ENCODE measurements at places on chromosomes 5 and 9.
A peak's percentile ranks its signal among the peaks of the same experiment; 100 is the strongest.

- DNase-seq = no peak
These were observed 5.6 kb downstream of the BNC2 start for GRCh38 chr9:16864649-16865434.

GRCh38 chr5:76657091-76657490, 33.9 kb upstream of the F2RL2 start:
- DNase-seq = no peak

DNA sequence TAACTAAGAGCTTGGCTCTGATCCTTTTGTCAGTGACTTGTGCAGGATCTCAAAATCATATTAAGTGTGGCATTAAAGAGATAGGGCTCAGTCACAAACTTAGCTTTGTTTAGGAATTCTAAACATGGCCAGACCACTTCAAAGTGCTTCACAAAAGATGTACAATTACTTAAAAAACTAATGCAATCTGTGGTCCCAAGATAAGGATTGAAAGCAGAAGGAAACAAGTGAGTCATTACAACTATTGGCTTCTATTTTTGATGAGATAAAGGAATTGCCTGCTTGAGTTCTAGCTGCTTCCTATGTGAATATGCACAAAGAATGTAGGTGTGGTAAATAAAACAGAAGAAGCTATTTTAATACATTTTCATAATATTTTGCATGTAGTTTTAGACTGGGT, 44.9 kb upstream of the SLC12A2 start:
- DNase-seq = no peak

DNA sequence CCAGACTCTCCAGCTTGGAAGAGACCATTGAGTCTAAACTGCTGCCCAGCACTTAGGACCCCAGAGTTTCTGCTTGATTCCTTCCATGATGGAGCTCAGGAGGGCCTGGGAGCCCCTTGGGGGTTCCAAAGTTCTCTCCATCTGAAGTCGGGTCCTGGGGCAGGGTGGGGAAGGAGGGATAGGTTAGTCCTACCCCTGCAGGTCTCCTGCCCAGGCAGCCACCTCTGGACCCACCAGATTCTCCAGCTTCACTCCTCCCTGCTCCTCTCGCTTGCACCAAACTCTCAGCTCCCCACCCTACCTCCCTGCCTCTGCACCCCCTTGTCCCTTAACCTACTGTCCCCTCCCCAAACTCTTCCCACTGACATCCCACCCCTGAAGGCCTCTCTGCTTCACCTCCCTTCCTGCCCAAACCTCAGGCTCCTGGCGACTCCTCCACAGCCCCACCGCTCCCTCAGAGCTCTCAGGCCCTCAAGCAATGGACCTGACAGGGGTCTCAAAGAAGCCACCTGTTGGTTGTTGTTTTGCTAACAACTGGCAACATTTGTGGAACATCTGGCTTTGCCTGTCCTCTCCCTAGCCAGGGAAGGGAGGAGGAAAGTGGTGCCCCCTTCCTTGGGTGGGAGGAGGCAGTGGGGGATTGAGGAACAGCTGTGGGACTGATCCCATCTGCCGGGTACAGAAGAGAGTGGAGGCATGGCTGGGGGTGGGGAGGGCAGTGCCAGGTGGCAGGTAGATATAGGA, 137.5 kb downstream of the RGS3 start:
- DNase-seq = no peak

- DNase-seq = no peak
These were observed 15.3 kb downstream of the SEC61B start for GRCh38 chr9:99237356-99237755.

- DNase-seq = no peak
These were observed 61.5 kb upstream of the NUDT12 start for GRCh38 chr5:103624035-103624480.

DNA sequence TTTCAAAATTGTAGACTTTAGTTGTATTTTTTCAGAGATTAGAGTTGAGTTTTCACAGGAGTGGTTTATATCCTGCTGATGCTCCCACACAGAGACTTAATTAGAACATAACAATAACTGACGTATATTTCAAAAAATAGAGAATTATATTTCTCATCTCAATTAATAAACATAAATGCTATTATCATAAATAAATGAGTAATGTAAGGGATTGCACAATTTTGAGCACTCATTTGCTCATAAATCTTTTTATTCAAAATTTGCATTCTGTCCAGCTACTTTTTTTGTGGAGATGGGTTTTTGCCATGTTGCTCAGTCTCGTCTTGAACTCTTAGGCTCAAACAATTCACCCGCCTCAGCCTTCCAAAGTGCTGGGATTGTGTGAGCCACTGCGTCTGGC, 515.7 kb upstream of the RORB start:
- DNase-seq = no peak

DNA sequence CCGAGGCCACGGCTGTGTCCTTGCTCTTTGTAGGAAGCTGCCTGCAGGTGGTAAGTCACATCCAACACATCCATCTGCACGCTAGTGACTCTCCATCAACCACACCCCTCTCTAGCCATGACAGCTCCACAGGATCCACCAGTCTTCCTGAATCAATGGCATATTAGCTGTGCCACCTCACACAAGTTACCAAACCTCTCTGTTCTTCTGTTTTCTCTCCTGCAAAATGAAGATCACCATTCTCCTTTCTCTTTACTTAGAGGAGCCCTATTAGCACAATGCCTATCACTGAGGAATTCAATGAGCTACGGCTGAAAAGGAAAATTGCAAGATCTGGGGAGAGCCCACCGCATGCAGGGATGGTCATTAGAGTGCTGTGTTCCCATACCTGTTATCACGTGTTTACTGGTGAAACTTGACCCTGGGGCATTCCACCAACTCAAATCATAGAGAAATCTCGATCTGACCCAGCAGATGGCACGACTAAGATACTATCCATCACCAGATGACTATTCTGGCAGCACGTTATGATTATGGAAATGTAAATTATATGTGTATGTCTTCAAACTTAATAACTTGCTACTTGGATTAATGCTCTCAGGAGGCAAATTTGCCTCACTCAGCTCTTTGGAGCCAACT, 20.9 kb downstream of the WHRN start:
- no peak for DNase-seq

GRCh38 chr5:19547640-19548039, 440.4 kb downstream of the CDH18 start:
- no peak for DNase-seq

DNA sequence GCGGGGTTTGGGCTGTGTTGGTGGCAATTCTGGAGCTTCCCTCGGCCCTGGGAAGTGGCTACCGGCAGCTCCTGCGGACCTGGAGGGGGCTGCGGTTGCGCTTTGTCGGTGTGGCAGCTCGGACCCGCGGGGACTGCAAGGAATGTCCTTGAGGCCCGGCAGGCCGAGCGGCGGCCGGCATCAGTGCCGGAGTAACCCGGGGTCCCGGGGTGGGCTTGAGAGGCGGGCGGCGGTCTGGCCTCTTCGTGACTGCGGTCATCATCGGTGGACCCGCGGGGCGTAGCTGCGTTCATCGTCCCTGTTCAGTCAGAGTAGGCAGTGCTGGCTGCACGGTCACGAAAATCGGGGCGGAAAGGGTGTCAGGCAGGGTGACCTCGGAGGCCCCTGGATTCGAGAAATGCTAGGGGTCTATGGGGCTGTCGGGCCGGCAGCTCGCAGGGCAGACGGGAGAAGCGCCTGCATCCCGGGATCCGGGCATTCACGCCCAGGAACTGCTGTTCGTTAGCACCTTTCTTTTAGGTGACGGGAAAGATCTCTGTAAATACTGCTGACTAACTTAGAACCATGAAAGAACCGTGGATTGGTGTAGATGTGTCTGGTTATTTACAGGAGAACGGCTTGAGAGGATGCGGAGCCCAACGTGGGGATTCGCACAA, 474 bp downstream of the HMGCR start:
- no peak for DNase-seq

DNA sequence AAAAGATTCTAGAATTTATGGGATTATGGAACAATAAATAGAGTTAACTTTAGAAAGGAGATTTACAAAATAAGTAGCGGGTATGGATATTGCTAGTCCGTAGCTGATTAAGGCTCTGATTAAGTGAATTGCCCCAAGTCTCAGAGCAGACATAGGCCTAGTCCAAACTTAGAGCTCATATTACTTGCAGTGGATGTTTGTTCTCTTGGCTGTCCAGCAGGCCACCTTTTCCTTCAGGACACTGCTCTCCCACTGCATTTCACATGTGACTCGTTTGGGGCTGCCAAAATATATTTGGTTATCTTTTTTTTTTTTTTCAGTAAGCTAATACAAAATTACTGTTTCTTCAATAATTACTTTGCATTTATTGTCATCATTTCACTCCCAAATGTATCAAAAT, 76.6 kb downstream of the ARRDC3 start:
- DNase-seq = no peak

DNA sequence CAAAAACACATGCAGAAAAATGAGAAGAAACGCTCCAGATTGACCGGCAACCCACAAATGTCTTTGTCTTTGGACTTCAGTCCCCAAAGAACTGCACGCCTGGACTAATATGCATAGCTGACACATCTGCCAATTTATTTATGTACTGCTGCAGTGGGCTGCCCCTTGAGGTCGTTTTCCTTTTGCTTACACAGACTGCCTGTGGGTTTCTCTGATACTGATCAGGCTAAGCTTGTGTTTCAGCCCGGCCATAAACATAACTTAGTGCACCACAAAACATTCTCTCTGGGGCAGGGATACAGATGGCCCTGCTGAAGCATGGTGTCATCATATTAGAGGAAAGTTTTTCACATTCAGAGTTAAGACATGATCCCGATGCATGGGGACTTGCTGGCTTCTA, 75.4 kb downstream of the NUDT12 start:
- no peak for DNase-seq

DNA sequence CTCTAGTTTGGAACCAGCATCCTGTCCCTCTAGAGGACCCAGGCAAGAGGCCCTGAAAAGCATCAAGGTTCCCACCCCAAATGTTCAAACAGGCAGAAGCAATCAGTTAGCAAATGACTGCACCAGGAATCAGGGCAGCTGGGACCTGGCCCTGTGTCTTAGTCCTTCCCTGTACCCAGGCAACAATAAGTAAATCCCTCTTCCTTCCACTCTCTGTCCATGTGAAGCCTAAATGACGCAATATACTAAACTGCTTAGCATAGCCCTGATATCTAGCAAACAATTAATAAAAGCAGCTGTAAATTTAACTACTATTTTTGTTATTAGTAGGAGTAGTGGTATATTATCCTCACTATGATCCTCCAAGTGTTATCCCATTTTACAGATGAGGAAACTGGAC, 13.2 kb upstream of the ADRA1B start:
- no peak for DNase-seq

DNA sequence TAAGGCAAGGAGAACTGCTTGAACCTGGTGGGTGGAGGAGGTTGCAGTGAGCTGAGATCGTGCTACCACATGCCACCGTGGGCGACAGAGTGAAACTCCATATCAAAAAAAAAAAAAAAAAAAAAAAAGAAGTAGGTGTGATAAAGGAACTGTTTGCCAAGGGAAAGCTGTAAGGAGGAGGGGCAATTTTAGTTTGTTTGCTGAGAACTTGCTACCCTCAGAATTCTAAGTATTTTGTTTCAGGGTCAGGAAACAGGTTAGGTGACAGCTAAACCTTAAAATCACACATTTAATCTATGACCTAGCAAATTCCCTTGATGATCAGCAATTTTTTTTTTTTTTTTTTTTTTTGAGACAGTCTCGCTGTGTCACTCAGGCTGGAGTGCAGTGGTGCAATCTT, 7.2 kb upstream of the ARRDC3 start:
- DNase-seq = peak; percentile 65

GRCh38 chr9:132996526-132996925, 18.0 kb downstream of the GFI1B start:
- no peak for DNase-seq

DNA sequence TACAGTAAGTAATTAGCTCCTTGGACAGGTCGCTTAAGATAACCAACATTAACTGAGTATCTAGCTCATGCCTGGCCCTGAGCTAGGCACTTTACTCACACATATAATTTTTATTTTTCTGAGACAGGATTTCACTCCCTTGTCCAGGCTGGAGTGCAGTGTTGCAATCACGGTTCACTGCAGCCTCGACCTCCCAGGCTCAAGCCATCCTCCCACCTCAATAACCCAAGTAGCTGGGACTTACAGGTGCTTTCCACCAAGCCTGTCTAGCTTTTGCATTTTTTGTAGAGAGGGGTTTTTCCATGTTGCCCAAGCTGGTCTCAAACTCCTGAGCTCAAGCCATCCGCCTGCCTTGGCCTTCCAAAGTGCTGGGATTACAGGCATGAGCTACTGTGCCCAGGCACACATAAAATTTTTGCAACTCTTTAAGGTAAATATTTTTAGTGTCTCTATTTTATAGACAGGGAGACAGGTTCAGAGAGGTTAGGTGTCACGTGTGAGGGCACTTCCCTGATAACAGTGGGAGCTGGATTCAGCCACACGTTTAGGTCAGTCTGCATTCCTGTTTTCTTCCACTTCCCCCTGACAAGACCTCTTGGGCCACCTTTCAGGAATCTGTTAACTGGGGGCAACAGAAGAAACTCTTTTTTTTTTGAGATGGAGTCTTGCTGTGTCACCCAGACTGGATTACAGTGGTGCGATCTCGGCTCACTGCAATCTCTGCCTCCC, 18.2 kb downstream of the HBEGF start:
- DNase-seq = peak; percentile 79

GRCh38 chr9:13576101-13576500, 296.6 kb upstream of the MPDZ start:
- no peak for DNase-seq

GRCh38 chr5:34695275-34696027, 39.3 kb downstream of the RAI14 start:
- no peak for DNase-seq

DNA sequence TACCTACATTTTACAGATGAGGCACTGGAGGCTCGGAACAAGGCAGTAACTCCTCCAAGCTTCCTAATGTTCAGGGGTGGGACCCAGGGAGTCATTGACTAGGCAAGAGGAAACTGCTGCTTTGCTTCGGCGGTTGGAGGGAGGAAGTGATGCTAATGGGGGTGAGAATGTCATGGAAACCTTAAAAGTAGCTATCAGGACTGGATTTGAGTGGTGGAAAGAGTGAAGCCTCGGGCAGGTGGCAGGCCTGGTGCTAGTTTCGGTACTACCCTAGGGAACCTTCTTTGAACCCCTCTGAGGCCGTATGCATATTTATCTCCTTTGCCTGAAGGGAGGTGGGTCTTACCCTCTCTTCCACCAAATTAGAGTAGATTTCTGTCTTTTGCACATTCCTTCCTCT, 1.6 kb downstream of the BSPRY start:
- DNase-seq = peak; percentile 48

DNA sequence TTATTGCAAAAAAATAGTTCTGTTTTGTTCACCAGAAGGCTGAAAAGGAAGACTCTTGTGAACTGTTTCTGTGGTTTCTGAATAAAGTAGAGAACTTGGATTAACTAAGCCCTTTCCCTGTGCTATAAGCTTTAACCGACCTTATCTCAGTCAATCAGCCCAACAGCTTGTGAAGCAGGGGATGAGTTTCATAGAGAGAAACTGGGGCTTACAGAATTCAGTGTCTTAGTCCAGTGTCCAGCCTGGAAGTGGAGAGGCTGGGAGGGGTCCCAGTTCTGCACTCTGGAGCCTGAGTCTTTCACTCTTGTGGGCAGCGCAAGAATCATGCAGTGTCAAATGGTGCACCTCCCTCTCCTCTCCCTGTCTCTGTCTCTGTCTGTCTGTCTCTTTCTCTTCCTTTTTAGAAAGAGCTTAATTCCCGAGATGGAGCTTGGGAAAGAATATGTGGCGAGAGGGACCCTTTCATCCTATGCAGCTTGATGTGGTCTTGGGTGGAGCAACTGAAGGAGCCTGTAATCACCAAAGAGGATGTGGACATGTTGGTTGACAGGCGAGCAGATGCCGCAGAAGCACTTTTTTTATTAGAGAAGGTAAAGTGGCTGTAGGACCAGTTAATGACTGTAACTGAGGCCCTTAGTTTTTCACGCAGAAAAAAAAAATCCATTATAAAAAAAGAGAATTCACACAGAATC, 17.0 kb downstream of the PTPDC1 start:
- DNase-seq = no peak

GRCh38 chr9:71136696-71137095, 15.3 kb upstream of the TRPM3 start:
- DNase-seq = no peak

Measured in inflammatory macrophage treated with lipopolysaccharide for 1 hour (primary cell).